ENCODE measurements at places on chromosomes 6 and 20. TPM values are rescaled to one million over a fixed set of nuclear protein-coding genes. Genes with fewer than 3 reads are reported as not detected.

Gene TBXT
- total RNA-seq = not detected

Gene HLA-G
- 0.13 TPM for total RNA-seq

Gene SLC26A8
- total RNA-seq = not detected

Gene KIF25
- not detected for total RNA-seq

Gene PTP4A1
- total RNA-seq = 43.9 TPM

Gene KCNK16
- total RNA-seq = not detected

Gene MKKS
- 7.6 TPM for total RNA-seq

Gene COX4I2
- total RNA-seq = not detected

Gene CSNK2B
- total RNA-seq = 118 TPM

Gene PAK5
- total RNA-seq = not detected

Gene CLPSL1
- total RNA-seq = not detected

Gene MUCL3
- not detected for total RNA-seq

Gene KHDC1L
- total RNA-seq = 0.26 TPM

Gene PRDM13
- total RNA-seq = not detected

Gene COL21A1
- total RNA-seq = 1.0 TPM

Gene FAXC
- 1.1 TPM for total RNA-seq

Gene FRK
- 1.0 TPM for total RNA-seq

Gene ZSCAN26
- 33.6 TPM for total RNA-seq

Gene RBM24
- 0.39 TPM for total RNA-seq

Gene METTL24
- total RNA-seq = 0.97 TPM

Gene VEGFA
- 78.4 TPM for total RNA-seq

Gene DDO
- total RNA-seq = 4.9 TPM

Gene MUC21
- total RNA-seq = not detected

Gene MYBL2
- total RNA-seq = 8.4 TPM

Gene SLC13A3
- total RNA-seq = 1.6 TPM

Gene MAP3K5
- 16.2 TPM for total RNA-seq

Gene FHL5
- total RNA-seq = not detected

Gene IL20RA
- 0.26 TPM for total RNA-seq

Gene VARS2
- total RNA-seq = 14.5 TPM

Gene EYA4
- total RNA-seq = 0.32 TPM

Gene ZNF341
- total RNA-seq = 1.4 TPM

Gene OR2H2
- not detected for total RNA-seq

Gene SEMG1
- total RNA-seq = not detected

Gene STMN3
- total RNA-seq = 11.6 TPM

Gene AIG1
- 71.2 TPM for total RNA-seq

Gene EBF4
- total RNA-seq = 0.76 TPM

Gene TPD52L2
- 159 TPM for total RNA-seq

Gene CDSN
- total RNA-seq = not detected

Gene LSM14B
- total RNA-seq = 38.2 TPM

Gene APOBEC2
- not detected for total RNA-seq

Gene NHLRC1
- total RNA-seq = 3.2 TPM

Gene RBPJL
- not detected for total RNA-seq

Gene TP53TG5
- not detected for total RNA-seq
